Naive thymus-derived CD4-positive, alpha-beta T cell (primary cell): ENCODE measurements at places on chromosomes 11 and 22.

GRCh38 chr11:134712228-134713145 lies 300.4 kb upstream of the B3GAT1 start:
- H3K27ac ChIP-seq: no peak overlapping the region
- H3K4me1 ChIP-seq: no peaks in the 10 kb centered on the region
- H3K4me3 ChIP-seq: no peak overlapping the region
- DNase-seq: no peak
- no peaks in the 10 kb centered on the region for H3K27me3 ChIP-seq

- DNase-seq: no peak
- no peaks in the 10 kb centered on the region for H3K4me1 ChIP-seq
- no peak overlapping the region for H3K4me3 ChIP-seq
- H3K36me3 ChIP-seq: no peaks in the 10 kb centered on the region
Measured at GRCh38 chr11:88383447-88383846, 45.9 kb upstream of the CTSC start.

DNA sequence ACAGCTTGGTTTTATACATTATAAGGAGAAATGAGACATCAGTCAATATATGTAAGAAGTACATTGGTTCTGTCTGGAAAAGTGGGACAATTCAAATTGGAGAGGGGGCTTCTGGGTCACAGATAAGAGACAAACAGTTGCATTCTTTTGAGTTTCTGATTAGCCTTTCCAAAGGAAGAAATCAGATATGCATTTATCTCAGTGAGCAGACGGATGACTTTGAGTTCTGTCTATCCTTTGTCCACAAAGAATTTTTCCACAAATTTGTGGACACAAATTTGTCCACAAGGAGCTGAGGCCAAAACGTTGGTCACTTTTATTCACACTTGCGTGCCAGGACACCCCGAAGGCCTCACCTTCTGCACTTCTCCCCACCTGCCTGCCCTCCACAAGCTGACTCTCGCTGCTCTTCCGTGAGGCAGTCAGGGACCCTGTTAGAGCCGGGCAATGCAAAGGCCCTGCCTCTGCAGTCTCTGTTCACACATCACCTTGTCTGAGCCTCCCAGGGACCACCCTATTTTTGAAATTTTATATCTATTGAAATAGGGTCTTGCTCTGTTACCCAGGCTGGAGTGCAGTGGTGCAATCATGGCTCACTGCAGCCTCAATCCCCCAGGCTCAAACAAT lies 20.5 kb downstream of the IL17REL start:
- H3K36me3 ChIP-seq: no peaks in the 10 kb centered on the region
- H3K27ac ChIP-seq: no peak overlapping the region
- peaks cover 8% of the 10 kb centered on the region for H3K4me1 ChIP-seq
- H3K27me3 ChIP-seq: no peaks in the 10 kb centered on the region

GRCh38 chr22:37704645-37705044 lies 7.8 kb downstream of the TRIOBP start:
- H3K4me1 ChIP-seq: no peaks in the 10 kb centered on the region
- no peak overlapping the region for H3K27ac ChIP-seq
- no peak overlapping the region for H3K4me3 ChIP-seq
- H3K36me3 ChIP-seq: no peaks in the 10 kb centered on the region
- no peak for DNase-seq
- no peaks in the 10 kb centered on the region for H3K27me3 ChIP-seq

DNA sequence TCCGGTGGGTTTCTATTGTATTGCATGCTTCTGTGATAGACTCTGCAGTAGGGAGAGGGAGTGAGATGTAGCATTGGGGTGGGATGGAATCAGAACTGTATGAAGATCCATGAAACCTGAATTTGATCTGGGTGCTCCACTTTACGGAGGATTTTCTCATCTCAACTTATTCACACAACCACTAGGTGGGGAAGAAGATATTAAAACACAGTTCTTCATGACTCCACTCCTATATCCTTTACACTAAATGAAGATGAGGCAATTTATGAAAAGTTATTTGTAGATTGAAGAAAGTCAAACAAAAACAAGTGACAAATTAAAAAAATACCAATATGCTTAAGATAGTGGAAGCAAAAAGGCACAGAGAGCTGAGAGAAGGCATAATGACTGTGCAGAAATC lies 92.6 kb upstream of the PDGFD start:
- no peaks in the 10 kb centered on the region for H3K4me1 ChIP-seq
- H3K4me3 ChIP-seq: no peak overlapping the region
- H3K27ac ChIP-seq: no peak overlapping the region
- no peaks in the 10 kb centered on the region for H3K27me3 ChIP-seq
- H3K36me3 ChIP-seq: no peaks in the 10 kb centered on the region
